ENCODE measurements at places on chromosomes 3 and 15. TPM values are rescaled to one million over a fixed set of nuclear protein-coding genes. Genes with fewer than 3 reads are reported as not detected.

The LNP1 gene
- 3.1 TPM for total RNA-seq

GRCh38 chr3:10846657-10846975 lies 30.6 kb downstream of the SLC6A11 start:
- DNase-seq, result no peak

The KLHL6 gene
- total RNA-seq, result 1.7 TPM

GRCh38 chr3:55286693-55287092 lies 200.4 kb downstream of the WNT5A start:
- DNase-seq, result no peak

DNA sequence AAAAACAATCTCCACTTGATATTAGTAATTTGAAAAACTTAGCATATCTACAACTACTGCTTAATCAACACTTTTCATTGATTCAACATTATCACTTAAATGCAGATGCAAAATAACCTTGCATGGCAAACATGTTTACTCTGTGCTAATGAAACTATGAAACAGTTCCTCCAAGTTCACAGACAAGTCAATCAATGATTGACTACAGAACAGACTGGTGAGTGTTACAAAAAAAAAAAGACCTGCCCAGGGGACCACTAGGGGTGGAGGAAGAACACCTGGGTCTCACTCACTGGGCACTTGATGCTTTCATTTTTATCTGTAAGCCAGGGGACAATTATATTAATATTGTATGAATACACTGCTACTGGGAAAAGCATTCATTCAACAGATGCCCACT lies 4.3 kb upstream of the NR2C2 start:
- DNase-seq, result no peak

- no peak for DNase-seq
Observed at GRCh38 chr3:72894976-72895552, 7.2 kb downstream of the GXYLT2 start.

- no peak for DNase-seq
Observed at GRCh38 chr15:53758412-53758811, 1.1 kb downstream of the WDR72 start.

DNA sequence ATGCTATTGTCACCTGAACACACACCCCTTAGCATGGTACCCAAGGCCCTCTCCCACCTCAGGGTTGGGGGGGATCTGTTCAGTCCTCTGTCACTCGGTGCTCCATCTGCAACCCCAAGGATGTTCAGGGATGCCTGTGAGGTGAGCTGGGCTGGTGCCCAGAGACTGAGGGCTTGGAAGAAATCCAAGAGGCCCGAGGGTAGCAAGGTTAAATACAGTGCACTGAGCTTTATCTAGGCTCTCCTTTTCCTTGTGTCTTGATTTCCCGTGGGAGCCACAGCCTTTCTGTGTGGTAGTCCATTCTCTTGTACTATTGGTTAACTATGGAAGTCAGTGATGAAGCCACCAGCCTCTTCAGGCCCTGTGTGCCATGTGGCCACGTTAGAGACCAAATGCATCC lies 18.7 kb upstream of the WNT5A start:
- no peak for DNase-seq

The CLDN16 gene
- total RNA-seq, result 0.08 TPM

DNA sequence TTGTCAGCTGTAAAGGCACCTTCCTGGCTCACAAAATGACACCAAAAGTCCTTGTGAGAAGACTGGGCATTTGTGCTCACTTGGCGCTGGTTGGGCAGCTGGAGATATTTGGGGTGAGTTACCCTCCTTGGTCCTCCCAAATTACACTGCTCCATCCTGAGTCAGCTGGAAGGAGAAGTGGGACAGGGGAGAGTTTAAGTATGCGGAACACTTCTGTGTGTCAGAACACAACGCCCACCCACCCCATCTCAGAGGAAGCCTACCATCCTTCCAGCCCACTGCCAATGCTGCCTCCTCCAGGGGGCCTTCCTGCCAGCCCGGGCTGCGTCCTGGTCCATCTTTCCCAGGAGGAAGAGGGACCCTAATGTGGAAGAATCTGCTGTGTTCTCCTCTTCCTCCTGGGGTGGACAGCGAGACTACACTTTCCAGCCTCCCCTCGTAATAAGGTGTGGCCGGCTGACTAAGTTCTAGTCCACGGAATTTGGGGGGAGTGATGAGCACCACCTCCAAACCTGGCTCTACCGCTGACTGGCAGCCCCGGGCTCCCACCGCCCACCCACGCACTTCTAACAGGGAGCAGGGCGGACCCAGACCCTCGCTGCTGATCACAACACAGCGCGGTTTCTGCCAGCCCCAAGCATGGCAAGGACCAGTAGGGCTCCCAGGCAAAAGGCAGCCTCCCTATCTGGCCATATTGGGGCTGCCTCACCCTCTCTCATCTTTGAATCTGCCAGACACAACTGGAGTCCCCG lies 265.0 kb downstream of the XXYLT1 start:
- DNase-seq, result no peak
